ENCODE measurements at places on chromosomes 7 and 10. TPM values are rescaled to one million over a fixed set of nuclear protein-coding genes. Genes with fewer than 3 reads are reported as not detected.

The RPEL1 gene
- total RNA-seq: not detected

The KLLN gene
- 0.98 TPM for total RNA-seq

The MRPL43 gene
- 84.8 TPM for total RNA-seq

The RNF148 gene
- 2.0 TPM for total RNA-seq

The METTL27 gene
- total RNA-seq: 6.2 TPM

All from sciatic nerve (tissue), 2 donors.